ENCODE measurements at places on chromosomes 1 and 21. TPM values are rescaled to one million over a fixed set of nuclear protein-coding genes. Genes with fewer than 3 reads are reported as not detected.

GCSAML gene
- total RNA-seq = not detected

DNA sequence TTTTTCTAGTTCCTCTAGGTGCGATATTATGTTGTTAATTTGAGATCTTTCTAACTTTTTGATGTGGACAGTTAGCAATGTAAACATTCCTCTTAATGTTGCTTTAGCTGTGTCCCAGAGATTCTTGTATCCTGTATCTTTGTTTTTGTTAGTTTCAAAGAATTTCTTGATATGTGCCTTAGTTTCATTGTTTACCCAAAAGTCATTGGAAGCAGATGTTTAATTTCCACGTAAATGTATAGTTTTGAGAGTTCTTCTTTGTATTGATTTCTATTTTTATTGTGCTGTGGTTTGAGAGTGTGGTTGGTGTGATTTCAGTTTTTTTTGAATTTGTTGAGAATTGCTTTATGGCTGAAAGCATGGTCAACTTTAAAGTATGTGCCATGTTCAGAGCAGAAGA is 319.4 kb downstream of the PTBP2 start:
- DNase-seq = no peak

- DNase-seq = peak; percentile 24
Observed at GRCh38 chr21:17726047-17726829, 92.9 kb downstream of the C21orf91 start.

GRCh38 chr1:7703321-7704213 is 67.5 kb upstream of the VAMP3 start:
- no peak for DNase-seq

- DNase-seq = peak; percentile 74
Observed at GRCh38 chr21:38351961-38352521, 95.2 kb downstream of the KCNJ15 start.
